ENCODE measurements at places on chromosomes 6 and 20.

DNA sequence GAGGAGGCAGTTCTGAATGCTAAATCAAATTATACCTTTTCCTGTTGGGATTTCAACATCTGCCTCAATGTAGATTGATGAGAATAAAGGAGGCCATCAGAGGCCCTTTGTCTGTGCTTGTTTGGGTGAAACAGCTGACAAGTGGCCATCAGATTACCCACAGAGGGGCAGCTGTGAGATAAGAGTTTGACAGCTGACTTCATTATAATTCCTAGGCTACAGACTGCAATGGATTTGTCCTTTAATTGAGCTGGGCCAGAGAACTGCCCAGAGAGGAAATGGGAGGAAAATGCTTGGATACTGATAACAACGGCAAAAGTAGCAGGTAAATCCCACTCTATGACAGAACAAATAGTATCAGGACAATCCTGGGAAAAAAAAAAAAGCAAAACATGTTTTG, 649.4 kb downstream of the HDGFL1 start:
- DNase-seq, result no peak

- DNase-seq, result no peak
These were observed 32.9 kb upstream of the UST start for GRCh38 chr6:148713921-148714320.

GRCh38 chr6:23435126-23435525, 690.9 kb upstream of the NRSN1 start:
- no peak for DNase-seq

GRCh38 chr6:53344969-53345368, 3.8 kb downstream of the ELOVL5 start:
- DNase-seq, result no peak

DNA sequence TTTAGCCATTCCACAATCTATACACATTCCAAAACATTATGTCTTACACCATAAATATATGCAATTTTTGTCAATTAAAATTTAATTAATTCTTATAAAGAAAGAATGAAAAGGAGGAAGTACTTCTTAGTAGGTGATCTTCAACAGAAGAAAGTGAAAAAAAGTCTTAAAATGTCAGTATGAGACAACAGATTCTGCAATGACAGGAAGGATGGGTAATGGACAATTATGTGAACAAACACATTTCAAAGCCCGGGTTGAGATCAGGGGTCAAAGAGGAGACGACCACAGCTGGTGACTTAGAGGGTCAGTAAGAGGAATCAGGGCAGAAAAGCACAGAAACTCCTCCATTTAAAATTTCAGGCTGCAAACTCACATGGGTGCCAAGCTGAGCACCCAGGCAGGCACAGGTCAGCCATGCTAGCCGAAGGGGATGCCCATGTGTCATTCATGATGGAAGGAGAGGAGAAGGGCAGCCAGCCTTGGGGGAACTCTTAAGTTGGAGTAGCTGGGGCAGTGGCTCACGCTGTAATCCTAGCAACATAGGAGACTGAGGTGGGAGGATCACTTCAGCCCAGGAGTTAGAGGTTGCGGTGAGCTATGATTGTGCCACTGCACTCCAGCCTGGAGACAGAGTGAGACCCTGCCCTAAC, 11.0 kb downstream of the VSX1 start:
- peak; percentile 10 for DNase-seq

GRCh38 chr6:170150590-170150945, 140.3 kb downstream of the DLL1 start:
- DNase-seq, result no peak

Measured in stomach (tissue), 19 donors.